NCI-H2107 (cell line): ENCODE measurements at places on chromosomes 13 and 19.

- DNase-seq, result no peak
Observed at GRCh38 chr19:3440082-3440481, 40.2 kb downstream of the SMIM24 start.

GRCh38 chr19:29212356-29212647 lies 649 bp downstream of the UQCRFS1 start:
- no peak for DNase-seq

GRCh38 chr19:53467485-53468262 lies at the start of gene ZNF813:
ZNF813 (plus strand) TSS chr19:53467733; CDS start chr19:53483823, 16,090 bp downstream.
- peak; percentile 15 for DNase-seq

DNA sequence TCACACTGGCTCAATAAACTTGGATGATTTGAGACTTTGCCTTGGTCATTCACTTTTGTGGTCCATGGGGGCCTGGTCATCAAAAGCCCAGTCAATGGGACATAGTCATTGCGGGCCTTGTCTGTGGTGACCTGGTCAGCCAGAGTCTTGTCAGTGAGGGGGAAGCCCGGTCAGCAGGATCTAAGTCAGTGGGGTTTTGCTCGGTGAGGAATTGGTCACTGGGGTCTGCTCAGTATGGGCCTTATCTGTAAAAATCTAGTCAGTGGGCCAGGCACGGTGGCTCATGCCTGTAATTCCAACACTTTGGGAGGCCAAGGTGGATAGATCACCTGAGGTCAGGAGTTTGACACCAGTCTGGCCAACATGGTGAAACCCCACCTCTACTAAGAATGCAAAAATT lies 63.7 kb upstream of the TPM4 start:
- no peak for DNase-seq

- no peak for DNase-seq
Observed at GRCh38 chr13:41496420-41497234, 39.3 kb downstream of the RGCC start.

DNA sequence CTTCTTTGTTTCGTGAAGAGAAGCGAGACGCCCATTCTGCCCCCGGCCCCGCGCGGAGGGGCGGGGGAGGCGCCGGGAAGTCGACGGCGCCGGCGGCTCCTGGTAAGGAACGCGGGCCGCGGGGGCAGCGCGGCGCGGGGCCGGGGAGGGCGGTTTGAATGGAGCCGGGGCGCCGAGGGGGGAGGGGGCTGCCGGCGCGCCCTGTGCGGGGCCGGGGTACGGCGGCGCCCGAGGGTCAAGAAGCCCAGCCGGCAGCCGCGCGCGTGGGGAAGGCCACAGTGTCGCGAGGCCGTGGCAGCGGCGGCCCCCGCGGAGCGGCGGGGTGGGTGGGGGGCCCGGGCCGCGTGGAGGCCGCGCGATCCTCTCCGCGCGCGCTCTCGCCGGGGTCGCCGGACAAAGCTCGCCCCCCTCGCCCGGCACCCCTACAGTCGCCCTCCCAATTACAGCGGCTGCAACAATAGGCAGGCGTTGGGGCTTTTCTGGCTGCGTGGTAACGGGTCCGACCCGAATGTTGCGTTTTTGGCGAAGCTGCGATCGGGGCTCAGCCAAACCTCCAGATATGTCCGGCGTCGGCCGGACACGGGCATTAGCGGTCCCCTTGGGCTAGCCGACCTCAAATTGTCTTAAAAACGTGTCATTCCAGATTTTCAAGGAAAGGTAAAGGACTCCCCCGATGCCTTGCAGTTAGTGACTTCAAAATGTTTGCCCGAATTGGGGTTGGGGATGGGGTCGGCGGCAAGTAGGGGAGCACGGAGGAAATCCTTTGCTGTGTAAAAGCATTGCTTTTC lies 437 bp downstream of the SMARCA4 start:
- no peak for DNase-seq

DNA sequence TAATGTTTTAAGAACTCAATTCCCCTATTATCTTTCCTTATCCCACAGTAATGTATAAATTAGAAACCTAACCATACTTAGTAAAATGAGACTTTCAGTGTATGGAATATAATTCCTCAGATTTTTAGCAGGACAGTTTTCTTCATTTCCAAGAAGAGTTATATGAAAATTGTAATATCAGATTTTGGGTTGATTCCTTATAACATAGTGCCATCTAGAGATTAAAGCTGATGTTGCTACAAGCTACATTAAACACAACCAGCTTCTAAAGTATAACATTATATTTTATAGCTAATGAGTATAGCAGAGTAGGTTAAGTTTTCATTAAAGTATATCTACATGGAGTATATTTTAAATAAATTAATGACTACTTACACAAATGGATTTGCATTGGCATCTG lies 99.7 kb upstream of the MIR17HG start:
- DNase-seq, result no peak
